ENCODE measurements at places on chromosomes 4 and X.

GRCh38 chr4:52408032-52408431 is 251.1 kb downstream of the USP46 start:
- DNase-seq, result no peak

DNA sequence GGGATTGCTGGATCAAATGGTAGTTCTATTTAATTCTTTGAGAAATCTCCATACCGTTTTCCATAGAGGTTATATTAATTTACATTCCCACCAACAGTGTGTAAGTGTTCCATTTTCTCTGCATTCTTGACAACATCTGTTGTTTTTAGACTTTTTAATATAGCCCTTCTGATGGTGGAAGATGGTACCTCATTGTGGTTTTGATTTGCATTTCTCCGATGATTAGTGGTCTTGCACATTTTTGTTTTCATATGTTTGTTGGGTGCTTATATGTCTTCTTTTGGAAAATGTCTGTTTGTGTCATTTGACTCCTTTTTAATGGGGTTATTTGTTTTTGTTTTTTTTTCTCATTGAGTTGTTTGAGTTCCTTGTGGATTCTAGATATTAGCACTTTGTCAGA is 75.3 kb upstream of the PUDP start:
- DNase-seq, result no peak

- no peak for DNase-seq
These were observed 60.6 kb downstream of the GABRA2 start for GRCh38 chr4:46329118-46329976.

DNA sequence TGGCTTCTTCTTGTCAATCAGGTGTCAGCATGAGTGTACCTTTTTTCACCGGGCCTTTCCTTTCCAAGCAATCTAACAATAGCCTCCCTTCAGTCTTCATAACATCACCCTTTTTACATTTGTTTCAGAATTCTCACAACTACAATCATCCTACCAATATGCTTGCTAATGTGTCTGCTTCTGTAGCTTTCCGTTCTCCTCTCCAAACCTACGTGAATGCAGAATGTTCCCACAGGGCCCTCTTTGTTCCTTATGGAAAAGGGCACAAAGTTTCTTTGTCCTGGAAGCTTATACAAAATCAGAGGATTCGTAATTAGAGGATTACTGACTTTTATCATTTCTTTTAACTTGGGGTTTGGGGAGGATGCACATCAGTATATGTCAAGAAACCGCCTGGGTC is 461.8 kb downstream of the CENPC start:
- no peak for DNase-seq

DNA sequence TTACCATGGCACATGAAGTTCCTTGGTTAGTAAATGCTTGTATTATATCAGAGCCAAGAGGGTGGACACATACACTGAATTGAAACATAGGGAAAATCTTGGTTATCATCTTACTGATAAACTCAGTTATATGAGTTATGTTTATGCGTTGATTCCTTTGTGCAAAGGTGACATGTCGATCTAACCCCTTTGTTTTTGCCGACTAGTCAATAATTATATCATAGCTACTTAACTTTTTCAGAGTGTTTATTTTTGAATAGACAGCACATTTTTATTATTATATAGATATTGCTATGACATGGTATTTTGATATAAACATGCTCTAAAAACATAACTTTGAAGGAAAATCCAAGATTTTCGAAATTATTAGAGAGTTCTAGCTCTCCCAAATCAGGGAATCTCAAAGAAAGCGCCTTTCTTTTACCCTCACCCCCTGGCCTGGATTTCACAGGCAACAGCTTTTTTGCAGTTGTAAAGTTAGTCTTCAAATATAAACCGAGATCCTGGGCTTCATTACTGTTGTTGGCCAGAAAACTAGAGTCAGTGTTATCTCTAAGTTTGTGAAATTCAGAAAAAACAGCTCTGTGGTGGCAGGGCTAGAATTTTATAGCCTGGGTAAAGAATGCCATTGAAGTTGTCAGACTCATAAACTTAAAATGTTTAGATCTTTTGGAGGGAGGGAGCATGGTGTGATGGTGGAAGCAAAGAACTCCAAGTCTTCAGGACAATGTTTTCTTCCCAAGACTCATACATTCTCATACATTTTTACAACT is 45.8 kb upstream of the PITX2 start:
- DNase-seq, result no peak

- DNase-seq, result no peak
These were observed 51.9 kb upstream of the LAS1L start for GRCh38 chrX:65586491-65586890.

GRCh38 chrX:56813318-56813837 is 84.3 kb downstream of the NBDY start:
- no peak for DNase-seq

DNA sequence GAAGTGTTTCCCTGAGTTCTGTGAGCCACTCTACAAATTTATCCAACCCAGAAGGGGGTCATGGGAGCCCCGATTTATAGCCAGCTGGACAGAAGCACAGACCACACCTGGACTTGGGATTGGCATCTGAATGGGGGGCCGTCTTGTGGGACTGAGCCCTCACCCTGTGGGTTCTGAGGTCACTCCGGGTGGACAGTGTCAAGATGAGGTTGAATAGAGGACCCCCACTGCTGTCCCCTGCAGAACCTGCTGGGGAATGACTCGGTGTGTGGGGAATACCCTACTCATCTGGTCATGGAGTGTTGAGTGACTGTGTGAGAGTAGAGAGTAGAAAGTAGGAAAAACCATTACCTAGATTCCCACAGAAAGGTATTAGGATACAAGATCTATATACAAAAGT is 67.5 kb downstream of the ZFYVE28 start:
- DNase-seq, result no peak

GRCh38 chr4:4704267-4704666 is 155.2 kb upstream of the MSX1 start:
- DNase-seq, result no peak

DNA sequence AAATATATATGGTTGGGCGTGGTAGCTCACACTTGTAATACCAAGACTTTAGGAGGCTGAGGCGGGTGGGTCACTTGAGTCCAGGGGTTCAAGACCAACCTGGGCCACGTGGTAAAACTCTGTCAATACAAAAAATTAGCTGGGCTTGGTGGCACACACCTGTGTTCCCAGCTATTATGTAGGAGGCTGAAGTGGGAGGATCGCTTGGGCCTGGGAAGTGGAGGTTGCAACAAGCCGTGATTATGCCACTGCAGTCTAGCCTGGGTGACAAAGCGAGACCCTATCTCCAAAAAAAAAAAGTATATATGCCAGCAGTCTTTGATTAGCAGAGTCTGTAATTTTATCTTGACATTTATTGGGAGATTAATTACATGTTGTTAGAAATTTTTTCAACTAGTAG is 8.7 kb downstream of the EIF2S3 start:
- no peak for DNase-seq

DNA sequence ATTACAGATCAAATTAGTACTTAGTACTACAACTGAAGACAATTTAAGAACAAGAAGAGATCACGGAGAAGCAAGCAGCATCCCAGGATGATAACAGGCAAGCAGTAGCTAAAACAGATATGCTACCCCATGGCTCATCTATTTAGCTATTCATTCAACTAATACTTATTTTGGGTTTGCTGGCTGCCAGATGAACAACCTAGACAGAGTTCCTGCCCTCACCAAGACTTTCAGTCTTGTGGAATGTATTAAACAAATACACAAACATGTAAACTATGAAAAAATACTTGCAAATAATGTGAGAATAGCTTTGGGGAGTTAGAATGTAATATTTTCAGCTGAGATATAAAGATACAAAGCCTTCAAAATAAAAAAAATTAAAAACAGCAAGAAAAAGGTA is 2.4 kb upstream of the CORIN start:
- DNase-seq, result no peak

GRCh38 chr4:6999172-7000086 is 43.7 kb upstream of the TADA2B start:
- DNase-seq, result no peak

- DNase-seq, result no peak
These were observed 33.5 kb upstream of the GPR78 start for GRCh38 chr4:8546766-8547107.

- DNase-seq, result no peak
These were observed 15.2 kb upstream of the CLOCK start for GRCh38 chr4:55561889-55562288.

GRCh38 chrX:37829721-37830120 is 17.6 kb downstream of the DYNLT3 start:
- DNase-seq, result no peak

DNA sequence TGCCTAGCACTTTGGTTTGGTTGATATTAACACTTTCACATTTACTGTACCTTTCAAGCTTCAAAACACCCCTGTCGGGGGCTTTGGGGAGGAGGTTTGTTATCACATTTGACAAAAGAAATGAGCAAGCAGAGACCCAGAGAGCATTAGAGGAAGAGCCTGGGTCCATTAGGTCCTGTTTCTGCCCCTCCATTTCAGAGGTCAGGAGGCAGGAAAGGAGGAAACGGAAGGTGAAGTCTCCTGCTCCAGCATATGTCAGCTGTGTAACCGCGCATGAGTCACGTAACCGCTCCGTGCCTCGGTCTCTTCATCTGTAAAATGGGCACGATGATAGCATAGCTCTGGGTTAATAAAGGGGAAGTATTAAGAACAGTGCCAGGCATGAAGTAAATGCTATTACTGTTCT is 201.9 kb upstream of the BCOR start:
- DNase-seq, result no peak

DNA sequence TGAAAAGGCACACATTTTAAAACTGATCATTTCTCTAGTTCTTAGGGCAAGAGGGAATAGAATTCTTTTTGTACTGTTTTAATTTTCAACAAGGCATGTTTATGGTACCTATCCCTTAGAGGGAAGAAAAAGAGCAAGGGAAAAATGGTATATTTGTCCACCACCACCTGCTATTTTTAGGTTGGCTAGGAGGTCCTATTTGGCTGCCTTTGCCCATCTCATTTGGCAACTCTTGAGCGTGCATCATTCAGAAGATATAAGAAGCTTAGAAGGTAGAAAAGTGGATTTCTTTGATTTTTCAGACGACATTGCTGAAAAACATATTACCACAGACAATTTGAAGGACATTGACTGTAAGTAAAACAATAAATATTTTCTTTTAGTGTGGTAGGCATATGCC is 69.0 kb downstream of the DCK start:
- DNase-seq, result no peak

- no peak for DNase-seq
These were observed 115.0 kb downstream of the PJA1 start for GRCh38 chrX:69050051-69050765.

- peak; percentile 72 for DNase-seq
These were observed 230.2 kb upstream of the STK26 start for GRCh38 chrX:131792789-131793462.

GRCh38 chrX:69082055-69082752 is 83.0 kb downstream of the PJA1 start:
- DNase-seq, result no peak

GRCh38 chr4:110505440-110505839 is 29.5 kb downstream of the ENPEP start:
- no peak for DNase-seq

GRCh38 chr4:72555377-72555831 is 13.6 kb downstream of the ADAMTS3 start:
- no peak for DNase-seq

GRCh38 chr4:156138781-156139280 is 185.2 kb upstream of the CTSO start:
- no peak for DNase-seq

- no peak for DNase-seq
These were observed 103.6 kb downstream of the FAM13A start for GRCh38 chr4:88953400-88953799.

DNA sequence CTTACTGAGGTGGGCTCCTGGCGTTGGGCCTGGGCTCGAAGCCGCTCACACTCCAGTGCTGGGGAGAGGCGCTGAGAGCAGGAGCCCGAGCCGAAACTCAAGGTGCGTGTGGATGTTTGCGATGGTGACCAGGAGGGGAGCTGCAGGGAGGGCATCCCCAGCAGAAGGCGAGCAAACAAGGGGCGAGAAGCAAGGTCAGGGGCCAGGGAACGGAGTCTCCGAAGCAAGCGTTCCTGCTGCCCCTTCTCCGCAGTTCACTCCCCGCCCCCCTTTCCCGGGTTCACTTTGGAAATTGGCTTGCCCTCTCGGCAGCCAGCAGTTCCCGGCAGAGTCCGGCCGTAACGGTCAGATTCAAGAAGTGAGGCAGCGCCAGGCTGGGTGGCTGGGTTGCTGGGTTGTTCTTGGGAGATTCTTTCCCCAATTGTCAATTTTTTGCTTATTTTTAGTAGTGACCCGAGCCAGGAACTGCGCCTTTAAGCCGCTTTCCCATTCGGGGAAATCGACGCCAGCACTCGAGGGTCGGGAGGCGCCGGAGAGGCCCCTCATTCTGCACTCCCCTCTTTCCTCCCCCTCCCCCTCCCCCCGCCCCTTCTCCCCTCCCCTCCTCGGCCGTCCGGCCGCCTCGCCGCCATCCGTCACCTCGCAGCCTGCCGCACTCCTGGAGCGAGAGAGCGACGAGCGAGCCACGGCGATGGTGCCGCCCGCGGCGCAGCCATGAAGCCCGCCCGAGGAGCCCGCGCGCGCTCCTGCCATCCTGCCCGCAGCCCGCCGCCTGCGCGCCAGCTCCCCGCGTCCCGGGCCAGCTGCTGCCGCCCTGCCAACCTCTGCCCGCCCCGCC is at the start of gene FRMPD3:
Gene FRMPD3 (plus strand): TSS at position 655 of the 838 bp plus-strand sequence. CDS start 76,937 bp downstream, outside the sequence.
- DNase-seq, result no peak

DNA sequence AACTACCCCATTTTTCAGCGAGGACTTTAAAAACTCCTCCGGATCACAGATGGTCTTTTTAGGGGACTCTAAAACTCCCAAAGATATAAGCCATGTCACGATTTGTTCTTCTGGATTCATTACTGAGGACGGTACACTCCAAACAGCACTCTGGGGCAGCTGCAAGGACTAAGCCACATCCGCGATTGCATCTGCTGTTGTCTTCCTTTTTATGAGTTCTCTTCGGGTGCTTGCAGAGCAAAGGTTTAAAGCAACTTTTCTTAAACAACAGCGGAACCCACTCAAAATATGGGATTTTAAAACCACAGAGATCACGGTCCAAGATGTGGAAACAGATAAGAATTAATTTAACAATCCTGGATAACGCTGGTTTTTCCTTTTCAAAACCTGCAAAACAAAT is at the start of gene ARHGEF6:
Gene ARHGEF6 (minus strand): TSS at position 170 of the 400 bp plus-strand sequence. CDS start 50 bp downstream, at position 120.
- no peak for DNase-seq

DNA sequence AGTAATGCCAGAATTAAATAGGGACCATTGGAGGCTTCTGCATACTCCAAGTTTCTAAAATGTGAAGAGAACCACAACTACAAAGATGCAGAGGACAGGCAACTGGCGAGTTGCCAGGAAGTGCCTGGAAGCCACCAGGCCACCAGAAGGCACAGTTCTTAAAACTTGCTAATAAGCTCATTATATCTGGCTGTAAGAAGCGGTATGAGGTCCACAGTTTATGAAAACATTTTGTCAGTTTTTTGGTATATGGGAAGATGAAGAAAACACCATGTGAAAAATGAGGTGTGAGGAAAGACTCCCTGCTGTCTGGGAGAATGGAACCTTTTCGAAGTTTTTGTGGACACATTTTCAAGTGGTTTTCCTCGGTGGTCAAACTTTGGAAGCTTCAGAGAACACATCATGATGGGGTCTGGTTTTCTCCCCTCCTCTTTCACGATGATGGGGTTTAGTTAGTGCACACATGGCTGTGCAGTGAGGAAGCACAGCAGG is 202.7 kb downstream of the NR3C2 start:
- no peak for DNase-seq
